Panc1 (cell line): ENCODE measurements at places on chromosomes 7 and 10.
A peak's percentile ranks its signal among the peaks of the same experiment; 100 is the strongest.

- DNase-seq: peak; percentile 77
These were observed 3.9 kb downstream of the LSMEM1 start for GRCh38 chr7:112484671-112485167.

DNA sequence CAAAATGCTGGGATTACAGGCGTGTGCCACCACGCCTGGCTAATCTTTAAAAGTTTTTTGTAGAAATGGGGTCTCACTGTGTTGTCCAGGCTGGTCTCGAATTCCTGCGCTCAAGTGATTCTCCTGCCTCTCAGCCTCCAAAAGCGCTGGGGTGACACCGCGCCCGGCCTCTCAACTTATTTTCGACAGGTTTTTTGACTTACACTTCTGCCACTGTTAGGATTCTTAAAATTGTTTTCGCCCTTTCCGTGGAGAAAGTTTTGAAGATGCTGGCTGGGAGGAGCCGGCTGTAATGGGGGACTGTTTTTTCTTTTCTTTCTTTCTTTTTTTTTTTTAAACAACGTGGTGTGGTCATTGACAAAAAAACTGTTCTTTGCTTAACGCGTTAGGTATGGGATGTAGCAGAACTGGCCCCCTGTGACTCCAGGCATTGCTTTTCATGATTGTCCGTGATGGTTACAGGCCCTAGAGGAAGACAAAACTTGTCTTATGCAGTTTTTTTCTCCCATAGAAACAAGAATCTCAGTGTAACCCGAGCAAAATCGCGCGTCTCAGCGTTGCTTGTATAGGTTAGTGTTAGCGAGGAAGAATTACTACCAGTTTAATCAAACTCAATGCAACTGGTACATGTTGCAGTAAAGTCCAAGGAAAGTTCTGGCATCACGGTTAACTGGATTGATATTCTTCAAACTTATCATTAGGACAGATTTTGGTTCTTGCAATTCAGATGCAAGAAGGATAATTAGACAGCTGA, 72.2 kb downstream of the DAGLB start:
- DNase-seq: no peak

GRCh38 chr7:17406738-17407137, 108.3 kb downstream of the AHR start:
- no peak for DNase-seq

DNA sequence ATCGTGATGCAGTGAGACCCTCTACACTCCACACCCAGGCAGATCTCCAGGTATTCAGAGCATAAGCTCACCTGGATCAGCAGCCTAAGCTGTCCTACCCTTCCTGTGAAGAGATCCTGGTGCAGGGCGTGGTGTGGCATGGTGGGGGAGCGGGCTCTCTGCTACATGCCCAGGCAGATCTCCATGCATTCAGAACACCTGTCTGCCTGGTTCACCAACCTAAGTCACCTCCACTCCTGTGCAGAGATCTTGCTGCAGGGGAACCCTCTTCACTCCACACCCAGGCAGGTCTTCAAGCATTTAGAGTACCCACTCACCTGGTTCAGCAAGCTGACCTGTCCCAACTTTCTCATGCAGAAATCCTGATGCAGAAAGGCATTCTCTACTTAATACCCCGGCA, 394.4 kb upstream of the SEMA3A start:
- DNase-seq: no peak

DNA sequence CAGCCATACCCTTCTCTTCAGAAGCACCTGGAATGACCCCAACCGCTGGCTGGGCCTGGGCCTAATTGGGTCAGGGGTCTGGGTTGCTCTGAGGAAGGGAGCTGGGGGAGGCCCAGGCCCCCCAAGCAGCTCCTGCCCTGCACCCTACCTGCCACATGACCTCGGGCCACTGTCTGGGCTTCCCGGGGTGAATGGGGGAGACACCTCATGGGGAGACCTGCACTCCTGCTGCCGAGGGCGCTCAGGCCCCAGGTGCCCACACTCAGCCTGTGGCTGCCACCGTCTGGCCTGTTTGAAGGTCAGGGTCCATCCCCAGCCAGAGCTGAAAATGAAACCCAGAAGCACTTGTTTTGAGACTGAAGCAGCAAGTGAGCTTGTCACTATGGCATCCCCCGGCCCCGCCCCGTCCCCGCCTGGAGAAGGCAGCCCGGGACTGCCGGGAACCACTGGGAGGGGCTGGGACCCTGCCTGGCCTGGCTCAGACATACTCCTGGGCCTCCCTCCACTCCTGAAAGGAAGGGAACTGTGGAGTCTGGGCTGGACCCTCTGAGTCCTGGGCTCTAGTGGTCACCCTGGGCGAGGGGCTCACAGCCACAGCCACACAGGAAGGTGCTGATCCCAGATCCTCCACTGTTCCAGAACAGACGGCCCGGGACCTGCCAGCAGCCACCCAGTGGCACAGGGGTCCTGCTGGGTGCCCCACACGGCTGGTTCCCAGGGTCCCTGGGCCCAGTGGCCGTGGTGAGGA, 7.4 kb upstream of the MICALL2 start:
- DNase-seq: no peak

DNA sequence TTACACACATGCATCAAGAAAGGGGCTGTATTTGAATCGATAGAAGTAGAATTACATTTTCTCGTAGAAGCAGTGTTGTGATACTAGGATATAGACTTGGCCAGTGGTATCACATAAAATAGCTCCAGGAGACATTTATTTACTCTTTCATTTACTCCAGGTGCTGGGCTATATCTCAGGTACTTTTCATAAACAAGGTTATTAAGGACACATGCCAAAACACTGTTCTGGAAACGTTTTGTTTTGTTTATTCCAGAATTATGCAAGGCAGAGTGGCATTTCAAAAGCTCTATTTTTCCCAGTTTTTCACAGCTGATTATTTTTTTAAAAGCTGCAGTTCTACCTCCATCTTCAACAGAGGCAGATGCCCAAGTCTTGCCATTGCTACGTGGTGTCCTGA, 37.8 kb upstream of the SEC61G start:
- no peak for DNase-seq

DNA sequence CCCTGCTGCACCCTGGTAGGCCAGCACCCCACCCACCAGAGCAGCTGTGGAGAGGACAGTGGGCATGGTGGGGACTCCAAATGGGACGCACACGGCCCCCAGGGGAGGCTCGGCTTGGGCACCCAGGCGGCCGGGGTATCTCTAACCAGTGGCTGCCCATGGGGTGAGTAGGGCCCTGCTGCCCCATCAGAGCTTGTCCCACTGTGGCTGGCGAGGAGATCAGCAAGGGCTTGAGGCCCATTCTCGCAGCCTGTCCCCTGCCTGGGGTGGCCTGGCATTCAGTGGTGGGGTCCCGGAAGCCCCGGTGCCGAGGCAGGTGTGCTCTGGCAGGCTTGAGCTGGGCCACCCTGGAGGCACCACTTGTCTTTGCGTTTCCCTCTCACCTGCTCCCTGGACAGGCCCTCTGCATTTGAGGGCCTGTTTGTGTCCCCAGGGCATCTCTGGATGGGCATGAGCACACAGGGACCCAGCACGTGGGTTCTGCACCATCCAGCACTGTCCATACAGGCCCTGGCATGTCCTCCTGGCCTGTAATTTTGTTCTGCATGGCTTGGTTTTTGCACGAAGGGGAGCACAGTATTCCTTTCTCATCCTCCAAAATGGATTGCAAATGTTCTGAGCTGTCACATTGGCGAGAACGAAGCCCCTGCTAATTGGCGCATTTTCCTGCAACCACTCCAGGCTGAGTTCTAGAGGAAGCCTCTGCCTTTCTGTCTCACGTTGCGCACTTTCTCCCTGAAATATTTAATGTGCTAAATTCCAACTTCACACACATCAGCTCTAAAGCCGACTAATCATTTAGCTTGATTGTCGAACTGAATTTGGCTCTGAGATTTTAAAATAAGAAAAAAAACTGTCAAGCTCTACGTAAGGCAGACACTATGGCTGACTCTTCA, 27.2 kb downstream of the PWWP2B start:
- DNase-seq: no peak

DNA sequence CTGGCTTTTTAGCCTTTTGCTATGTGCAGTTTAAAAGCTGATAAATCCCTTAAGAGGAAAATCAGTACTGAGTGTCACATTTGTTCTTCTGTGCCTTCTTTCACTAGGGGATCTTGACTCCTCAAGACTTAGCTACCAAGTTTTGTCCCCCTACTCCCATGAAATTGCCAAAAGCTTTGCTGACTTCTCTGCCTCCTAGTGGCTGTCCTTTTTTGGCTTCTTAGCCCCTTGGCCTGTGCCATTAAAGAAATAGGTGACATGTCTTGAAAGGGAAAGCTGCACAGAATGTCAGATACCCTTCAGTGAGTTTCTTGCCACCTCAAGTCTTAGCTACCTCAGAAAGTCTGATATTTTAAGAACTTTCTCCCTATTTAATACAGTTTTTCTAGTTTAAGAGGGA, 10.5 kb downstream of the MKLN1 start:
- no peak for DNase-seq

DNA sequence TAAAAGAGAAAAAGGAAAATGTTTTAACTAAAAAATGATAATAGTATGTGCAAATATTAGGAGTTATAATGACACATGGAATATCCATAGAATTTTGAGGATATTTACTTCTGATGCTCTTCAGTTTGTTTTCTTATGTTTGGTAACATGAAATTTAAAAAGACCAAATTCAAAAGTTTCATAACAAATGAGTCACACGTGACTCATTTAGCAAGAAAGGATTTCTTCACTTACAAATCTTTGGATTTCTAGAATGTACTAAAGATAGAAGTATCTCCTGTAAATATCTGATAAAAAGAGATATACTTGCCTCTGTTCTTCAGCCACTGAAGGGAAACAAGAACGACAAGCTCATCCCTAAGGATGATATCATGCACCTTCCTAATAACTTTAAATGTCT, 774.5 kb upstream of the LRRTM3 start:
- no peak for DNase-seq

DNA sequence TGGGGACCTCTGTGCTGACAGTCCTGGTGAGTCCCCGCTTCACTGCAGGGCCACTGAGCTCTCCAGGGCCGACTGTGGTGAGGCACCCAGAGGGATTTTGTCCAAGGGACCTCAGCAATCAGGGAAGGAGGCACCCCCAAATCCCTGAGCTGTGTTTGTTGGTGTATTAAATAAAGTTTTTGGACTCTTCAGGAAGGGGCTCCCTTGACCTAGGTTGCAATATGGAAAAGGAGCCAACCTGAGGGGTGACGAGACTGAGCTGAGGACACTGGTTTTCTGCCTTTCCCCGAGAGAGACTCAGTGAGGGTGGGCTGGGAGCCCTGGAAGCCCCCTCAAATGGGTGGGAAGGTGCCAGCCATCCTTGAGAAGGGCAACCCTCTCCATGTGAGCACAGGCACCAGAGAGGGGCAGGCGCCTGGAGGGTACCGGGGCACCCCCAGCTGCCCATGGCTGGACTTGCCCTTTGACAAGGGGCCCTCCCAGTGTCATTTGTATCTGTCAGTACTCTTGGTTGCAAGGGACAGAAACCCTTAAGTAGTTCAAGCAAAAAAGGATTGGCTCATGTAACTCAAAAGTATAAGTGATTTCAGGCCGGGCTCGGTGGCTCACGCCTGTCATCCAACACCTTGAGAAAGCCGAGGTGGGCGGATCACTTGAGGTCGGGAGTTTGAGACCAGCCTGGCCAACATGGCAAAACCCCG, 72.8 kb downstream of the C10orf105 start:
- no peak for DNase-seq

- peak; percentile 64 for DNase-seq
These were observed 31.7 kb downstream of the PAPOLB start for GRCh38 chr7:4830176-4830575.

DNA sequence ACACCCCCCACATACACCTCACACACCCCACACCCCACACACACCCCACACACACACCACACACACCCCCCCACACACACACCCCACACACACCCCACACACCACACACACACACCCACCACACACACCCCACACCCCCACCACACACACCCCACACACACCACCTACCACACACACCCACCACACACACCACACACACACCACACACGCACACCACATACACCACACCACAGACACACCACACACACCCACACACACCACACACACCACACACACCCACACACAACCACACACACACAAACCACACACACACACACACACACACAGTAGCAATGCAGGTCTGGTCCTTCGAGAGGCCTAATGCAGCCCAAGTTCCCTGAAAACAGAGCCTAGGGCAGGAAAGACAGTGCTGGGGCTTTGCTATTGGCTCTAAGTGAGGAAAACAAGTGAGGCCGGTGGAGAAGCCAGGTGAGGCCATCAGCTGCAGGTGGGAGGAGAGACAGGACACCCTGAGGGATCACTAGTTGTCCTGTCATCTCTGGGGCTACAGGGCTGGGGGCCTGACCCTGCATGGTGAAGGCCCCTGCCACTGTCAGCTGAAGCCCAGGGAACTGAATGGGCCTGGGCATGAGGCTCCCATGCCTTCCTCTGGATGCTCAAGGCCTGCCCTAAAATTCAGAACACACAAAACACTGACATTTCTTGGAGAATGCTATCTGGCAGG, 92.6 kb downstream of the CYTH3 start:
- DNase-seq: no peak

DNA sequence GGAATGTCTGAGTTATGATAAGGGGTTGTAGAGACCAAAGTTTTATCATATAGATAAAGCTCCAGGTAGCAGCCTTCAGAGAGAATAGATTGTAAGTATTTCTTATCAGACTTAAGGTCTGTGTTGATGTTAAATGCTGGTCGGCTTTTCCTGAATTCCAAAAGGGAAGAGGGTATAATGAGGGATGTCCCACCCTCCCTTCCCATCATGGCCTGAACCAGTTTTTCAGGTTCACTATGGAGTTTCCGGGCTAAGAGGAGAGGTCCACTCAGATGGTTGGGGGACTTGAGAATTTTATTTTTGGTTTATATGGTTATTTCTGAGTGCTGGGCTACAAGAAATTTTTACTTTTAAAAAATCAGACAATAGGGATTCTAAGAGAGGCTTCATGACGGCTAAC, 45.2 kb downstream of the HERPUD2 start:
- DNase-seq: no peak

DNA sequence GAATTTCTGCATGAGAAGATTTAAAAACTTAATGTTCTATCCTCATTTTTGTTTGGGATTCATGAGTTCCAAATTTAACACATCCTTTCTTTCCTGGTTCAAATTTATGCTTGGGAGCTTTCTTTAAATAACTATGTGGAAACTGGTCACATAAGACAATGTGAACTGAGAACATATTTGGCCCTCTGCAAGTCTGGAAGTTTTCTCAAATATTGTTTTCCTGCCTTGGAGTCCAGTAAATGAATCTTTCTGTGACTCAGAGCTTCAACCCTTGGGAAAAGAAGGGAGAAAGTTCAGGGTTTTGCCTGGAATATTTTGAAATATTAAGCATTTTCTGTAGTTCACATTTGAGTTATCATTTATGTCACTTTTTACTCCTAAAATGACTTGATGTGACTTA, 559.0 kb upstream of the NRP1 start:
- no peak for DNase-seq

DNA sequence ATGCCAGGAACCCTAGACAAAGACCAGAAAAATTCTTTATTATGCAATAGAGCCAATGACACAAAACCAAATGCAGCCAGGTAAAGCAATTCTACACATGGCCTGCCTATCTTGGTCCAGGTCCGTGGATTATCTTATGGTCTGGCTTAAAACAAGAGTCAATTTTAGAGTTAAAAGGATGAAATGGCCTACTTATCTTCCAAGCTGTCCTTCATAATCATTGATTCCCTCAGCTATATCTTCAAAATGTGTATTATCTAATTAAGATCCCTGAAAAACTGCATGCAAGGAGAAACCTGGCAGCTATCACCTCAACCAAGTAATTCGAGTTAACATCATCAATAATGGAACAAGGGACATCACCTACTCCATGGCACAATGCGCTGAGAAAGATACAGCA, 479.4 kb upstream of the NRP1 start:
- no peak for DNase-seq
